ENCODE measurements at places on chromosomes 12 and 14.

DNA sequence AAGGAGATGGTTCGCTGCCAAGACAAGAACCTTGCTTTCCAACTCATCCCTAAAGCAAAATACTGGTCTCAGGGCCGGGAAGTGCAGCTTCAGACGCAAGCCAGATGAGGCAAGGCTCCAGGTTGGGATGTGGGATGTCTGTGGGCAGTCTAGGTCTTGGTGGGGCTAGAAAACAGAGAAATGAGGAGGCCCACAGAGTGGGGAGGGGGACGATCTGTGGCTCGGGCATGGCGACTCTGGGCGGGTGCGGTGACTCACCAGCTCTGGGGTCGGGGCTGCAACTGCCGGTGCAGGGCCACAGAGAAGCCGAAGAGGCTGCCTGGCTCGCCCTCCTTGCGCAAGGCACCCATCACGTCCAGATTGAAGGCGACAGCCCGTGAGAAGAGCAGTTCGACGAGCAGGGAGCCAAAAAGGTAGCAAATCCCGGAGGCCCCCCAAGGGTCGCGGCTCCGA lies 459 bp downstream of the ITGA7 start:
- DNase-seq = no peak

DNA sequence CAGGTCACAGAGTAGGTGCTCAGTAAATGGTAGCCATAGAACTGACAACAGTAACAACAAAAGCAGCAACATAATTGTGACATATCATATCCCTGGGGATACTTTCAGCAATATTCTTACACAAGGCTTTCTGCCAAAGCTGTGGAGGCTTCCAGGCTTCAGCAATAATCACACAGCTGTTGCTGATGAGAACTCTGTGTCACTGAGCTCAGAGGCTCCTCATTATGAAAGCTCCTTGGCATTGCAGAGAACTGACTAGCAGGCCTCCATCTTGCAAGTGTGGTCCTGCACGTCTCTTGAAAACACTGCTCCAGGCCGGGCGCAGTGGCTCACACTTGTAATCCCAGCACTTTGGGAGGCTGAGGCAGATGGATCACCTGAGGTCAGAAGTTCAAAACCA lies 97.3 kb upstream of the BTG1 start:
- no peak for DNase-seq

DNA sequence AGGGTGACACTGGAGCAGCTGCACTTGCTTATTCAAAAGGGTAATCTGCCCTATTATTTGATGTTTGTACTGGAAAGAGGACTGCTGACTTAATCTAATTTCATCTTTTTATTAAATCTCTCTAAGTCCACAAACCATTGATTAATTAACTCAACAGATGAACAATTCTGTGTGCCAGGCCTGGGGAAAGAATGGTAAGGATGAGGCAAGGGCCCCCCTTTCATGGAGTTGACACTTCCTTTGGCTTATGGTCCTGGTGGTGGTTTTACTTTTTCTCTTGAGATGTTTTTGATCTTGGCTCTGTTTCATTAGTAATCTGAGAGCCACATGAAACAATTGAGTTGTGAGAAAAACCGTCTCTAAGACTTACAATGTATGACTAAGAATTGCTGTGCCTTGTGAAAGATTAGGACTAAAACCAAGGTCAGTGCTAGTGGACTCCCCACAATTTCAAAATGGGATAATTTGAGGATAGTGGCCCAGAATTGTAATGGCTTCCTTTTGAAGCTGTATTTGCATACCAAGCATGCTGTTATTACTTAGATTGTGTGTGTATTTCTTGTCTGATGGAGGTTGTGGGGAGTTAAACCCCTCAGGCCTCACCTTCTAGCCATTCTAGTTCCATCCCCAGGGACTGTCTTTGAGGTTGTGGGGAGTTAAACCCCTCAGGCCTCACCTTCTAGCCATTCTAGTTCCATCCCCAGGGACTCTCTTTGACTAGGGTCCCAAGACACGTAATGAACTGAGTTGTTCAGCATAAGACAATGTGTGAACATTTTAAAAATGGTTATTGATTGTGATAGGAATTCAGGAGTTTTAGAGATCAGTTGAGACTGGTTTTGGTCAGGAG lies 52.5 kb upstream of the EVL start:
- DNase-seq = no peak

DNA sequence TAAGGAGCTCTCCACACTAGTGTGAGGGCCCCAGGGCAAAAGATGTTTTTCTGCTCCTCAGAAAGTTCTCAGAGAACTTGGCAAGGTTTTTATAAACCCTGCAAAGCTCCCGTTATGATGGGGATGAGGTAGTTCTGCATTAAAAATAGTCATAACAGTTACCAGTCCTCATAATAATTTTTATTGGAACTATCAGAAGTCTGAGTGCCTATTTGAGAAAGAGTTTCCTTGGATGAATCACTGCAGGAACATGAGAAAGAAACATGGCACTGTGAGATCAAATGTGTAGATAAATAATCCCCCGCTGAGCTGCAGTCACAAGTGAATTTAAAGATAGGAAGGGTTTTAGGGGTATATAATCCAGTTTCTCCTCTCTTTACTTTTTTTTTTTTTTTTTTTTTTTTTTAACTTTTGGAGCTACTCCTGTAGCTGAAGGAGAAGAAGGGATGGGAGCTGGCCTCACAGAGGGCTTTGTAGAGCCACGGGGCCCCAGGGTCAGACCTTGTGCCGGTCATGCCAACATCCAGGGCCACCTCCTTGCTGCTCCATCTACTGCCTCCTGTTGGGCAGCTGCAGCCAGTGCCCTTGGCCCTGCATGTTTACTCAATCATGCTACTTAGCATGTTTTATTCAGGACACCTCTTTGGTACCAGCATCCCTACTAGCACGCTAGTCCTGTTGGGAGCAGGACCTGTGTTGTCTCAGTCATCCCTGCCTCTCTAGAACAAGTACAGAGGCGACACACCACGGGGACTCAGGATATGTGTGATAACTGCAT lies 39.5 kb downstream of the EVL start:
- no peak for DNase-seq

- no peak for DNase-seq
Observed at GRCh38 chr12:40192704-40193255, 32.0 kb upstream of the LRRK2 start.
